ENCODE measurements at places on chromosomes 16 and 17.

DNA sequence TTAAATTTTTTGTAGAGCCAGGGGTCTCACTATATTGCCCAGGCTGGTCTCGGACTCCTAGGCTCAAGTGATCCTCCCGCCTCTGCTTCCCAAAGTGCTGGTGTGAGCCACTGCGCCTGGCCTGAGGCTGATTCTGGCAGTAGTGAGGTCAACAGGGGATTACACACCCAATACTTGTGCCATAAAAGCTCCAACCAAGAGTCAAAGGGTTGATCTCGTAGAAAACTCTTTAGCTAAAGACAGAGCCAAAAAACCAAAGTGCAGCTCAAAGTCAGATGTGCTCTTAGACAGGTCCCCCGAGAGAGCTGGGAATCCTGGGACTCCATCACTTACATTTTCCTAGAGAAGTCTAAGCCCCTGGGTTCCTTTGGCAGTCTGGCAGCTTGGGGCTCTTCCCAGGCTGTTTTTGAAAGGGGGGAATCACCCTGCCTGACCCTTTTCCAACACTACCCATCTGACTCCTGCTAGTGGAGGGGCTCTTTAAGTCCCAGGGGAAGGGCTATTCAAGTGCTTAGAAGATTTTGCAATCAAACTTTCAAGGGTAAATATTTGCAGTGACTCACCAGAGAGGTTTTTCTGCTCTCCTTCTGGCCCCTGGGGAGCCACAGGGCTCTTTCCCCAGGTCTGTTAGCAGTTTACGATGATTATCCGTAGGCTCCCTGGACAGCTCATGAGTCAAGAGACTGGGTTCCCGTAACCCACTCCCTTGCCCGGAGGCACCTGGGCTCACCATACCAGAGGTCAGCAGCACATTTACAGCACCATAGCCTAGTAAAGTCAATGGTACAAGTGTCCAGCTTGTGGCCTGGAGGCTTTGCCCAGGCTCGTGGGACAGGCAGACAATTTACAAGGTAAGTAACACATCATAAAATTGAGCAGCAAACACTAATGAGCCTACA, 408.7 kb downstream of the SLC39A11 start:
- DNase-seq: peak; percentile 30

GRCh38 chr16:85075236-85075924, 36.9 kb downstream of the CIBAR2 start:
- DNase-seq: no peak

- peak; percentile 88 for DNase-seq
Observed at GRCh38 chr16:15482068-15482747, 47.8 kb downstream of the BMERB1 start.

GRCh38 chr17:19757536-19758180, 9.6 kb upstream of the ALDH3A1 start:
- no peak for DNase-seq

DNA sequence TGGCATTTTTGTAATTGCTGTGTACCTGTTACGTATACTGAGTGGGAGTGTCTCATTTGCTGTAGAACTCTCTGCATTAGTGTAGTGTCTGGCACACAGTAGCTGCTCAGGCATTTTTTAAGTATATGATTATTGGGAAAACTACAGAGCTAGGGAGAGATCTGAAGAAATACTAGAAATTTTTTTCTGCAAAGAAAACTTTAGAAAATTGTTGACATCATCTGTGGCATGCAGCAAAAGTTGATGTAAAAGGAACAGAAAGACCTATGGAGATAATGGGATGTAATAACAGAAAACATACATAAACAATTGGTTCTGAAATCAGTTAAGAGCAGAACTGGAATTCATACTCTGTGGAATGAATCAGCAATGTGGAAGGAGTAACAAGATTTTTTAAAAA, 11.6 kb downstream of the CLTC start:
- DNase-seq: no peak

GRCh38 chr16:59356709-59357108, 622.6 kb upstream of the GOT2 start:
- no peak for DNase-seq
